ENCODE measurements at places on chromosomes 11 and 22. TPM values are rescaled to one million over a fixed set of nuclear protein-coding genes. Genes with fewer than 3 reads are reported as not detected.

Gene SORL1
- not detected for total RNA-seq

Gene ZP1
- not detected for total RNA-seq

Gene PACS1
- 50.6 TPM for total RNA-seq

Gene PATE1
- total RNA-seq = not detected

Gene DMC1
- total RNA-seq = 5.0 TPM

Gene DNAJB13
- not detected for total RNA-seq

Gene C22orf31
- total RNA-seq = not detected

Gene STARD10
- 292 TPM for total RNA-seq

Gene FREY1
- total RNA-seq = 3.4 TPM

Gene NTM
- total RNA-seq = 45.8 TPM

Gene RTN4R
- total RNA-seq = 2.0 TPM

Gene MS4A14
- total RNA-seq = under 0.01 TPM

Gene ZNF280B
- total RNA-seq = under 0.01 TPM

Gene PAX6
- not detected for total RNA-seq

Gene PHLDB1
- total RNA-seq = 29.4 TPM

Gene OR2D3
- total RNA-seq = not detected

Gene LARGE2
- under 0.01 TPM for total RNA-seq

Gene ARSA
- total RNA-seq = 32.8 TPM

Gene PRODH
- 0.79 TPM for total RNA-seq

Gene DDI1
- not detected for total RNA-seq

Gene KLHDC7B
- total RNA-seq = 0.79 TPM

Gene LRRC75B
- 8.2 TPM for total RNA-seq

Gene FOLR2
- total RNA-seq = not detected

Gene CARD10
- total RNA-seq = 16.5 TPM

Gene PLAAT5
- total RNA-seq = 5.9 TPM

Gene OR8B8
- not detected for total RNA-seq

Gene ANGPTL5
- not detected for total RNA-seq

Gene UBQLN3
- total RNA-seq = under 0.01 TPM

Gene CRYBA4
- total RNA-seq = not detected

Gene SLC22A8
- total RNA-seq = not detected

Gene NLRP10
- total RNA-seq = 47.7 TPM

Gene CST6
- 66.6 TPM for total RNA-seq

Gene FAM181B
- 0.65 TPM for total RNA-seq

Gene NAALADL1
- 14.3 TPM for total RNA-seq

Gene SCGB1A1
- total RNA-seq = not detected

Gene SMIM35
- not detected for total RNA-seq

Gene CTSD
- total RNA-seq = 60.8 TPM

Gene OR4C5
- total RNA-seq = not detected

Gene MYO18B
- total RNA-seq = not detected

Gene GNAZ
- total RNA-seq = 41.1 TPM

Gene OR5A1
- not detected for total RNA-seq

Gene MUC6
- total RNA-seq = not detected

Gene GPR83
- not detected for total RNA-seq

Gene USP35
- 11.8 TPM for total RNA-seq

Gene NELL1
- total RNA-seq = 6.3 TPM

Data from placental epithelial cell (primary cell).